CD4-positive, alpha-beta T cell treated with Interleukin-15 for 4 hours (primary cell): ENCODE measurements at places on chromosomes 2 and 18.
A peak's percentile ranks its signal among the peaks of the same experiment; 100 is the strongest.

- DNase-seq, result no peak
These were observed 622.6 kb downstream of the LRP1B start for GRCh38 chr2:141508086-141508752.

DNA sequence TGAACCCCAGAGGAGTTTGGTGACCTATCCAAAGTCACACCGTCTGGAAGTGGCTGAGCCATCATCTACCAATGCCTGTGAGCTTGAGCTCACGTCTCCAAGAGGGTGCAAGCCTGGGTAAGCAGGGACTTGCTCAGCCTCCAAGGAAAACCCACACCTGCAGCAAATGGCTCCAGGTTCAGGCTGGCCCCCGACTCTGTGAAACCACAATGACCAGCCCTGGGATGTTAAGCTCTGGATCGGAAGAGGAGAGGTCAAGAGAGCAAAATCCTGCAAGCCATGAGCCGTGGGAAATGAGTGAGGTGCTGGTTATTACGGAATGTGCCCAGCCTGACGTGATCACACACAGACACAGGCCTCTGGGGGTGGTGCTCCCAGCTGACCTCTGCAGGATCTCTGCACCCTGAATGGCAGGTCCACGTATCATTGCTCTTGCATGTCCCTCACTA is 94.1 kb upstream of the OTOS start:
- no peak for DNase-seq

DNA sequence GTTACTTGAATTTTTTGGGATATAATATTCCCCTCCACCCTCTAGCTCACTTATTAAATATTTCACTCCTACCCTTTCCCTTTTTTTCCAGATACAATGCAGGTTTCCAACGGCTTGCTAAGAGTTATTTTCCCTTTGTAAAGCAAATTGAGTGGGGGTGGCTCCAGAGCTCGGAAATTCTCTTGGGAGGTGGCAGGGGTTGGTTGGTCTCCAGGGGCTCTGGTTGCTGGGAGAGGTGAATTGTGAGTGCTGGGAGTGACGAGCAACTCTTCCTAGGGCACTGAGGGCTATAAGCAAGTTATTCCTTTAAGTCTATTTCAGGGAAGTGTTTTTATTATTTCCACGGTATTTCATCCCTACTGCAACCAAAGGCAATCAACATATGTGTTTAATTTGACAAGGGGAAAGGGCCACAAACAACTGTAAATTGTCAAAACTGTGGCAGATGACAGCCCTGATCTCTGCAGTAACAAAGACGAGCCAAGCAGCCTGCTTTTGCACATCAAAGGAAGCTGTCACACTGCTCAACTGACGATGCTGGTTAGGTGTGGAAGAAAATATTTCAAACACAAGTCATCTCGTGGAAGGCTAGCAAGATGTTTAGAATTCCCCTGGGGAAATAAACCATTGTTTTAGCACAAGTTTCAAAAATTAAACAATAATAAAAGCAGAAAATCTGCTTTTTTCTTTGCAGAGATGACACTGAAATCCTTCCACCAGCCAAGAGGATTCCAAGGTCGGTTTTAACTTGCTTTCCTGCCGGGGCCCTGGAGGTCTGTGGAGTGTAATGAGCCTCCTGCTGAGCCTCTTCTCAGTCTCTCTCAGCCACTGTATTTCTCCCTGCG is 34.8 kb upstream of the ASXL2 start:
- no peak for DNase-seq

GRCh38 chr2:157899125-157899839 is 23.2 kb upstream of the ACVR1 start:
- DNase-seq, result peak; percentile 54

GRCh38 chr2:74528600-74529356 is 728 bp downstream of the AUP1 start:
- peak; percentile 13 for DNase-seq

- DNase-seq, result no peak
These were observed 6.5 kb upstream of the LOXHD1 start for GRCh38 chr18:46663539-46663938.

GRCh38 chr18:71036783-71037182 is 747.9 kb downstream of the SOCS6 start:
- DNase-seq, result no peak

- no peak for DNase-seq
These were observed 77.2 kb downstream of the PIGN start for GRCh38 chr18:62109676-62110075.

DNA sequence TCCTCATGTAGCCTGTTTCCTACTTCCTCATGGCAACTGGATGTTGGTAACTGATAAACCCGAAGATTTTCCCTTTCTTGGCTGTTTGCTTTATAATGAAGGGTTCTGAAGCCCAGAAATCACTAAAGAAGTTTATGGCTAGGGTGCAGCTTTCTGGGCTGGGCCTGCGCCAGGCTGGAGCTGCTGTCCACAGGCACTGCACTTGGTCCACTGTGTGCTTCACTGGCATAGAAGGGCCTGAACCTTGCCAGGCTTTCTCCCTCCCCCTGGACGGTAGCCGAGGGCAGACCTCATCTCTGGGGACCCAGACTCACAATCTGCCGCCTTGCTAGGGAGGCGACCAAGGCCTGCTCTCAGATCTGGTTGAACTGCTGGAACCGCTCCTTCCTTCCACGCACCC is 133.3 kb upstream of the SPRED2 start:
- no peak for DNase-seq

DNA sequence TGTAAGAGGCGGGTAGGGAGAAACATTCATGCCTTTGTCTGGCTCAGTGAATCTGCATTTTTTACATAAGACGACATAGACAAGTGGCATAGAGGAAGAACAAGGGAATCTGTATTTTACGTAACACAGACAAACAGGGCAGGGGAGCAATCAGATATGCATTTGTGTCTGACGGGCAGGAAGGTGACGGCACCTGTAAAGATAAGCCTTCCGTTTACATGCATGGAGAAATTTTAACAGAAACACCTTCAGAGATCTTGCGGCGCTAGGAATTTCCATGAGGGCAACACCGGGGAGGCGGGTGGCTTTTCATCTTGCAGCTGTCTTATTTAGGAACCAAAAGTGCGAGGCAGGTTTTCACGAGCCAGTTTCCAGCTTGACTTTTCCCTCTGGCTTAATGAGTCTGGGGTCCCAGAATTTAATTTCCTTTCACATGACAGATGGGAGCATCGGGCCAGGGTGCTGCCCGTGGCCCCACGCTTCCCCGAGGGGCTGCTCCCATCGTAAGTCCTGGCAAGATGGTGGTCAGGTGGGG is 42.6 kb downstream of the RTP5 start:
- DNase-seq, result no peak

- DNase-seq, result no peak
These were observed 208.3 kb downstream of the EIPR1 start for GRCh38 chr2:3169106-3169870.

DNA sequence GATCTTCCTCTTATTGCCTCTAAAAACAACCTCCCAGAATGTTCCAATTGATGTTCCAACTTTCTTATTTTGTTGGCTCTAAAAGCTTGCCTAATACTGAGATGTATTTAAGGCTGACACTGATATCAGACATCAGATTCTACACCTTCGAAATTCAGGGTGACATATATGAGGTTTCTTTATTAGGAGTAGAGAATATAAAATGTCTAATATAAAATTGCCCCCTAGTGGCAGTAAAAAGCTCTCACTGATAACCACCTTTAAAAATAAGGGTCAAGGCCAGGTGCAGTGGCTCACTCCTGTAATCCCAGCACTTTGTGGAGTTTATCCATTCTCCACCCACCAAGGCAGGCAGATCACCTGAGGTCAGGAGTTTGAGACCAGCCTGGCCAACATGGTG is 789.7 kb upstream of the SLC39A10 start:
- DNase-seq, result no peak

- DNase-seq, result no peak
These were observed 331.8 kb upstream of the MYT1L start for GRCh38 chr2:2662847-2663356.

DNA sequence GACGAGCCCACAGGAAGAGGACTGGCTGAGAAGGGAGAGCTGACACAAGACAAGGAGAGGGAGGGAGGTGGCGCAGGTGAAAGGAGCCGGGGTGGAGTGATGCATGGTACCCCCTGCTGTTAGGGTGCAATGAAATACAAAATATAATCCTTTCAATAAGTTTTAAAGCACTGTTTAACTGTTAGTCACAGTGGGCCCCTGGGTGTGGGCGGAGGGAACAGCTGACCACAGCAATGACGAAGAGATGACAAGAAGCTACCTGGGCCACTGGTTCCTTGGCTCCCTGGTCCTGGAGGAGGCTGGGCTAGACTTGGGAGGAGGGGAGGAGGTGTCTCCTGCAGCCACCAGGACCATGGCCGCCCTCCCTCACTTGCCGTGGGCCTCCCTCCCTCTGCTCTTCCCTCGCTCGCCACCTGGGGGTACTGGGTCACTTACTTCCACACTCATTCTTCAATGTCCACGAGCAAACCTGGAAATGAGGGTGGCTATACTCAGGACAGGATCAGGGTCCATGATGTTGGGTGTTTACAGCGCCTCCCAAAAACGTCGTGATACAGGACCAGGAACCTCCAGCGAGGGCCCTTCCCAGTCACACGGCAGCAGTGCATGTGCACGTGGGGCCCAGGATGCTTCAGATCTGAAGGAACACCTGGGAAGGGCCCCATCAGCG is 196.1 kb downstream of the ANKRD30B start:
- DNase-seq, result no peak

DNA sequence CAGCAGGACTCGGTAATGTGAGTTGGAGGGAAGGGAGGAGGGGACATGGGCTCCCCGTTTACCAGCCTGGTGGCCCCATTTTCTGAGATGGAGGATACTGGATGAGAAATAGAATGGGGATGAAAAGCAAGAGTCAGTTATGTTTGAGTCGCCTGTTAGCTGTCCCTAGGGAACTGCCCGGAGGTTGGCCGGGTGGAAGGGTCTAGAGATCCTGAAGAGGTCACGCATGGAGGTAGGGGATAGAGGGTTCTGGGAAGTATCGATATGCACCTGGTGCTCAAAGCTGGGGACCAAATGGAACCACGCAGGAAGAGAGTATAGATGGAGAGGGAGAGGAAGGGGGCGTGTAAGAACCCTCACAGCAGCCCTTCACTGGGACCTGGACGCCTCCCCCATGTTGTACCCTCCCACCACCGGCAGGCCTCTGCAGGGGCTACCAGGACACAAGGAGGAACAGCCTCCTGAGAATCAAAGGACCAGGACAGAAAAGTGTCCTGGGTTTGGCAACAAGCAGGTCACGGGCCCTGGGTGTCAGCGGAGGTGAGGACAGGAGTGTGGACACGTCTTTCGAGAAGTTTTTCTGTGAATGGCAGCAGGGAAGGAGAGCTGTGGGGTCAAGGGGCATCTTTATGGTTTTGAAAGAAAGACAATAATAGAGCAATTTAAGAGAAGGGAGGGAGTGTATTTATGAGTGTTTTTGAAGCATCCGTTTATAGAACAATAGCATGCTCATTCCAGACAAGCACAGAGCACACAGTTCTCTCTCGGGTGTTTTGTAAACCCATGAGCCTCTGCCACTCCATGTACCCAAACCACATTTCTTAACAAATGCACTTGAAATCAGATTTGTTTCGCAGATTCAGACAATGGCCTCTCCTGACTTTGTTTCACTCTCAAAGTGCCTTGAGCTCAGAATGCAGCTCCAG is 132.2 kb downstream of the SMAD7 start:
- no peak for DNase-seq

DNA sequence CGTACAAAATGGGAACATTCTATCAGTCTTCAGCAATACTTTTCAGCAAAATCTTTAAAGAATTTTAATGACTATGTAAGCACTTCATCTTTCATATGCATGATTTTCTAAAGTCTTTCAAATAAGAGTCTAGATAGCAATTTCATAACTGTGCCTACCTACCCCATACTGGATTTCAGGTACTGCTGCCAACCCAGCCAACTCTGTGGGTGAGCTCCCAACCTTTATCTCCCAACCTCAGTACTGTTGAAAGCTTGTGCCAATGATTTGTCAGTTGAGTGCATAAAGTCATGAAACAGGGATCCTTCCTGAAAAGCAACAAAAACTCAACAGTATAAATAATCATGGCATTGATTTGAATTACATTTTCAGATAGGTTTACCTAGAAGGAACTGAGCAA is 296.9 kb downstream of the PID1 start:
- DNase-seq, result no peak

- DNase-seq, result no peak
These were observed 19.8 kb downstream of the RNU2-63P start for GRCh38 chr2:87996570-87996969.

DNA sequence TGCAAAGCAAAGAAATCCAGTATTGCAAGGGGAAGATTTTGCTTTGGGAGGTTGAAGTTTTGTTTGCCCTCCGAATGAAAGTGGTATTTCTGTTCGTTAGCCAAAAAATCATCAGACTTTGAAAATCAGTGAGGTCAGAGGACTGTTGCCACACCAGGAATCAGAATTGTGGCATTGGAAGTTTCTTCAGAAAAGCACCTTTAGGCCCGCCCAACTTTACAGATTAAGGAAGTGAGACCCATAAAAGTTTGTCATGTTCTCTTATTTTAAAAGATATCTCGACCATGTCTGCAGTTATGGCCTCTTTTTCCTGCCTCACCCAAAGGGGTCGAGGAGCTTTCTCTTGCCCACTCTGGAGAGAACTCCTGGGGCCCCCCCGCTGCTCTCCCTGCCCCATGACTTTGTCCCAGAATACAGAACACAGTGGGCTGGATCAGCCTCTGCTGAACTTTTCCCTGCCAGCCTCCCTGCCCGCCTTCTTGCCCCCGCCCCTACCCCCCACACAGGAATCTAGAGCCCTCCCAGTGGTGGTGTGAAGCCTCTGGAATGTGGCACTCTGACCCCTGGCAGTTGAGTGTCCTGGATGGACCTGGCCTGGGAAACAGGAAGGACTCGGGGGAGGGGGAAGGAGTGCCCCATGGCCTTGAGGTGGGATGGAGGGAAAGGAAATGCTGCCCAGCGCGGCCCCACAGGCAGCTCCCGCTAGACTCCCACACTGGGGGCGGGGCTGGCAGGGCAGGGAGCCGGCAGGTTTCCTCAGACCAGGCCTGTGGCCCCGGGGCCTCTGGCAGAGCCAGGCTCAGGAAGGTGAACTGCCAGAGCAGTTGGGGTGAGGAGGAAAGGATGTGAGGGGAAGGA is 25.3 kb downstream of the CRIM1 start:
- no peak for DNase-seq

DNA sequence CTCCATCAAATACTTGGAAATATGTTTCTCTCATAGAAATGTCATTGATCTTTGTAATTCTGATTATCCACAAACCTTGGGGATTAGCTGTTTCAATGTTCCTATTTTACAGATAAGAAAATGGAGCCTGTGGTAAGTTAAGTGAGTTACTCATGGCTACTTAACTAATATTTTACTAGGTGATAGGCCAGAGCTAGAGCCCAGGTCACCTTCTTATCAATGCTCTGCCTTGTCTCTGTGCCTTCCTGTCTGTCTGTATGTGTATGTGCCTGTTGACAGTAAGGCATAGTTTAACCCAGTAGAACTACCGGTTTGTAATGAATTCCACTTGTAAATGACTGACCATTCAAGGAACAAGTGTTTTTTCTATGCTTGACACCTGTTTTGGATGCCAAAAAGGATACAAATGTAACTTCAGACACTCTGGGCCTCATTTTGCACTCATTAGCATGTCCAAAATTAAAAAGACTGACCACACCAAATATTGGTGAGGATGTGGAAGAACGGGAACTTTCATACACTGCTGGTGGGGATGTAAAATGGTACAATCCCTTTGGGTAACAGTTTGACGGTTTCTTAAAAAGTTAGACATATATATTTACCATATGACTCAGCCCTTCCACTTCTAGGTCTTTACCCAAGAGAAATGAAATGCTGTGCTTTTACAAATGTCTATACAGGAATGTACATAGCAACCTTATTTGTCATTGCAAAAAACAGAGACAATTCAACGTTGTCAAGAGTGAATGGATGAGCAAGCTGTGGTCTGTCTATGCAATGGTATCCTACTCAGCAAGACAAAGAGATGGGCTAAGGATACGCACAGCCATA is 19.6 kb upstream of the IL1A start:
- DNase-seq, result no peak
